Omental fat pad (tissue), 4 donors: ENCODE measurements at places on chromosomes 2 and 18. TPM values are rescaled to one million over a fixed set of nuclear protein-coding genes. Genes with fewer than 3 reads are reported as not detected.
A peak's percentile ranks its signal among the peaks of the same experiment; 100 is the strongest.

DNA sequence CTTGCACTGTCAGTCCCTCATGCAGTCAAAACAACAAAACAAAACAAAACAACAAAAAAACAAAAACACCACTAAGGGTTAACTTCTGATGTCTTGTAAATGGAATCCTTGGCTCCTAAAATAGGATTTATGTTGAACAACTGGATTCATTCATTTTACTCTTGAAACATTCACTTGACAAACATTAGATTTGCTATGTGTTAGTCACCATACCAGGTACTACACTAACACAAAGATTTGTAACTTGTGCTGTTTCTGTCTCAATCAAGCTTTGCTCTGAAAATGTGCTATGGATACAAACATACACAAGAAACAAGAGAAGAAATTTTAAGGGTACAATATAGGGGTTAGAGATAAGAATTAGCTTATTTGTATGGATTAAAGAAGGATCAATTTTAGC lies 812.8 kb downstream of the LRP1B start:
- DNase-seq: no peak

Gene GCKR
- total RNA-seq: 1.1 TPM

DNA sequence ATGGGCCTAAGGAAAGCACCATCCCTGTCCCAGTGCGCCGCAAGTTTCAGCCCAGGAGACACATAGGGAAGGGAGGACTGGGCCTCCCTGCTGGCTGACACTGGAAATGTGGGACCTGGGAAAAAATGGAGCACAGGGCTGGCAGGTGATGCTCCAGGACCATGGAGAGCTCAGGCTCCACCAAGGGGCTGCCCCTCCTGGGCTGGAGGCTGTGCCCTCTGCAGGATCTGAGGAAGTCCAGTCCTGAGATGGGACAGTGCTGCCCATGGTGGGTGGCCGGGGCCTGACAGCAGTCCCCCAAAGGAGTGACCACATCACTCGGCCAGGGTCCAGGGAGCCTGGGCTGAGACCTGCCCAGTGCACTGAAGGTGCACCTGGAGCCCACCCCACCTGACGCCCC lies 108.6 kb upstream of the TEKT4 start:
- no peak for DNase-seq

DNA sequence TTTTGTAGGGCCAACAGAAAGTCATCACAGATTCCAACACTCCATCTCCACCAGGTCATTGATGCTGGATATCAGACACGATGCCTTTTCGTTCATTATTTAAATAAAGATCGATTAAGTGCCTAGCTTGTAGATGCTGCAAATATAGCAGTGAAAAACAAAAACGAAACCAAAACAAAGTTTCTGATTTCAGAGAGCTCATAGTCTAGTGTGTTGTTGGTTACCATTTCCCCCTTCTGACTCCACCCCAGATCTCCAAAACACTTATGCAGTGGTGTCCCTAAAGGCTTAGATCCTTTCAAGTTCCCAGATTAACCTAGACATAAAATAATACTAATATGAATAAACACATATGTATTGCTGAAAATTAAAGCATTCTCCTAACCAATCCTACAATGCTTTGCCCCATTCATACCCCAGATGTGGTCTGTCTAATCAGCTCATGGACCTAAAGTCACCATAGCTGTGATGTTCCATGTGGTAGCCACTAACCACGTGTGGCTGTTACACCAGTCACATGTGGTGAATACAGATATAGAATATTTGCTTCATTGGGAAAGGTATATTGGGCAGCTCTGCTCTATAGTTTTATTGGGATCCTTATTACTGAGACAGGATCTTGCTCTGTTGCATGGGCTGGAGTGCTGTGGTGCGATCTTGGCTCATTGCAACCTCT lies 787.2 kb downstream of the TDRD15 start:
- no peak for DNase-seq

- DNase-seq: no peak
Measured at GRCh38 chr2:196935432-196935831, 8.9 kb upstream of the PGAP1 start.

Gene LPIN1
- total RNA-seq: 72.8 TPM

DNA sequence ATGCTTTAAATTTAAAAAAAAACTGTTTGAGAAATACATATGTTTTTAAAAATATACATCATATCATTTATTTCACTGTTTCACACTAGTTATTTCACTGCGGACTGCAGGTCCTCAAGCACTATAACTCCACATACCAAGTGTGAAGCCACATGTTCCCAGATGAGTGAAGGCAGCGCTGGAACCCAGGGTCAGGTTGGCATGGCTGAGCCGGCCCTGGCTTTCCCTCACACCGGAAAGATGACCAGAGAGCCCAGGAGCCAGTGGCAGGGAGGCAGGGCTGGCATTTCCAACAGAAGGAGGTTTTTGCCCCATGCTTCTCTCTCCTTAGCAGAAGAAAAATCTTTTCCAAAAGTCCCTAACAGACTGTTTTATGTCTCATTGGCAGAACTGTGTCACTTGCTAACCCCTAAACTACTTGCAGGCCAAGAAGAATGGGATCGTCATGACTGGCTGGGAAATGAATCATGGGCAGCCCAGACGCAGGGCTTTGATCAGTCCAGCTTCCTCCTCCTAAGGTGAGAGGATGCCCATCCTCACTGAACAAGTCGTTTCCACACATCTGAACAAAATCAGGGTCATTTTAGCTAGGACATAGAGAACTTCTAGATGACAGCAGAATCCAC lies 287.6 kb upstream of the HNRNPA3 start:
- DNase-seq: no peak

DNA sequence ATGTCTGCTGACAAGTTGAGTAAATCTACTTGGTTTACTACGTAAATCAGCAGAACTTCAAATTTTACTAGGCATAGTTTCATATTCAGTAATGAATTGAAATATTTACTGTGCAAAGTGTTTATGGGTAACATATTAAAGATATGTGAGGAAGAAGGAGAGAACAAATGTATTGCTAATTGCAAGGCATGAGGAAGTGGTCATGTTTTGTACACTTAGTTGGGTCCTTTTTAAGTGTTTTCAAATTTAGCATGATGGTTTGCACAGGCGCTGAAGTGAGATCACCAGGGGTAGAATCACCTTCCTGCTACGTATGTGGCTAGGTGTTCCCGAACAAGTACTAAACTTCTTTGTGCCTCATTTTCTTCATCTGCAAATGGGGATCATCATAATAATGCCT lies 1534.4 kb downstream of the LRP1B start:
- no peak for DNase-seq

Gene FAM210A
- total RNA-seq: 30.9 TPM

- DNase-seq: no peak
Measured at GRCh38 chr18:154151-154550, 4.2 kb upstream of the USP14 start.

Gene ALS2
- 20.3 TPM for total RNA-seq

Gene KCNG3
- 1.1 TPM for total RNA-seq

- no peak for DNase-seq
Measured at GRCh38 chr2:29259221-29259620, 144.0 kb downstream of the CLIP4 start.

GRCh38 chr2:235831755-235832154 lies 336.4 kb downstream of the GBX2 start:
- no peak for DNase-seq

- DNase-seq: no peak
Measured at GRCh38 chr2:15931319-15931890, 8.9 kb upstream of the MYCN start.

DNA sequence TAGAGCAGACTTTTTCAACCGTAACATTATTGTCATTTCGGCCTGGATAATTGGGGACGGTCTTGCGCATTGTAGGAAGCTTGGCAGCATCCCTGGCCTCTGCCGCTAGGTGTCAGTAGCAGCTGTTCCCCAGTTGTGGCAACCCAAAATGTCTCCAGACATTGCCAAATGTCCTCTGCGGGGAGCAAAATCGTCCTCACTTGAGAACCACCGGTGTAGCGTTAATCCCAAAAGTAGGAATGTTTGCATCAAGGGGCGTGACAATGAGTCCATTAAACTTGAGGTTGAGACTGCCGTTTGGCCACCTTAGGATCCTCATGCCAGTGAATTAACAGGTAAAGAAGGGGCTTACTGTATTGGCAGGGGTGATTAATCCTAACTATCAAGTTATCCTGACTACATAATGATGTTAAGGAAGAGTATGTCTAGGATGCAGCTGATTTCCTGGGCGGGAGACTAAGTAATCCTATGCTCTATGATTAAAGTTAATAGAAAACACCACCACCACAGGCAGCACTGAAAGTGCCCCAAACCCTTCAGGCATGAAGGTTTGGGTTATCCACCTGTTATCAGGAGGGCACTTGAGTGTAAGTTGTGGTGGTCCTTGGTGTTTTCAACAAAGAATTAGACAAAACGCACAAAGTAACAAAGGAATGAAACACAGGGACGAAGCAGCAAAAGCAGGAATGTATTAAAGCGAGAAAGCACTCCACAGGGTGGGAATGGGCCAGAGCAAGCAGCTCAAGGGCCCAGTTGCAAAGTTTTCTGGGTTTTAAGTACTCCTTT lies 4.9 kb upstream of the ZC3H8 start:
- DNase-seq: peak; percentile 62

DNA sequence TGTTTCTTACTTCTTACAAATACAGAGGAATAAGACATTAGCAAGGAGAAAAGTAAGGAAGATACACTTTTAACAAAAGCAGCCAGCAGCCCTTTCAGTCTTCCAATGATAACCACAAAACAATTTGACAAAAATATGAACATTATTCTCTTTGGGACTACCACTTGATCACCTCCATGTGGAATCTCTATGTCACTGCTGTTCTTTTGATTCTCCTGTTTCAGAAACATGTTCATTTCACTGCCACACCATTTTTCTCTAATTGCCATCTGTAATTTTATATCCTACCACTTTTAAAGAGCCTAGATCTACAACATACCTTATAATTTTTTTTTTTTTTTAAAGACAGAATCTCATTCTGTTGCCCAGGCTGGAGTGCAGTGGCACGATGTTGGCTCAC lies 10.9 kb downstream of the INO80D start:
- DNase-seq: no peak

Gene SERPINB11
- total RNA-seq: not detected

DNA sequence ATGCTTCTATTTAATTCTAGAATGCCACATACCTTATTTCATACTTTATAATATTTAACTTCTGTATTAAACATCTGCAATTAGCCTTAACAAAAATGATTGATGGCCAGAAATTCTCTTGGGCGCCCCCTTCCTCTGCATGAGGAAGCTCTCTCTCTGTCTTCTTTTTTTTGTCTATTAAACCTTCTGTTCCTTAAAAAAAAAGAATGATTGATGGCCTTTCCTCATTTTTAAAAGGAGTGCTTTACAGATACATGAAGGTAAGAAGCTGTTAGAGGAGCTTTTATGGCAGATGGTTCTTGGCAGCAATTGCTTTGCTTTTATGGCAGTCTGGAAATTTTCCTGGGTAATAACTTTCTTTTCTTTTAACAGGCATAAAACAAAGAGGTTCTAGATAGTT lies 526.9 kb downstream of the SLC4A3 start:
- no peak for DNase-seq

DNA sequence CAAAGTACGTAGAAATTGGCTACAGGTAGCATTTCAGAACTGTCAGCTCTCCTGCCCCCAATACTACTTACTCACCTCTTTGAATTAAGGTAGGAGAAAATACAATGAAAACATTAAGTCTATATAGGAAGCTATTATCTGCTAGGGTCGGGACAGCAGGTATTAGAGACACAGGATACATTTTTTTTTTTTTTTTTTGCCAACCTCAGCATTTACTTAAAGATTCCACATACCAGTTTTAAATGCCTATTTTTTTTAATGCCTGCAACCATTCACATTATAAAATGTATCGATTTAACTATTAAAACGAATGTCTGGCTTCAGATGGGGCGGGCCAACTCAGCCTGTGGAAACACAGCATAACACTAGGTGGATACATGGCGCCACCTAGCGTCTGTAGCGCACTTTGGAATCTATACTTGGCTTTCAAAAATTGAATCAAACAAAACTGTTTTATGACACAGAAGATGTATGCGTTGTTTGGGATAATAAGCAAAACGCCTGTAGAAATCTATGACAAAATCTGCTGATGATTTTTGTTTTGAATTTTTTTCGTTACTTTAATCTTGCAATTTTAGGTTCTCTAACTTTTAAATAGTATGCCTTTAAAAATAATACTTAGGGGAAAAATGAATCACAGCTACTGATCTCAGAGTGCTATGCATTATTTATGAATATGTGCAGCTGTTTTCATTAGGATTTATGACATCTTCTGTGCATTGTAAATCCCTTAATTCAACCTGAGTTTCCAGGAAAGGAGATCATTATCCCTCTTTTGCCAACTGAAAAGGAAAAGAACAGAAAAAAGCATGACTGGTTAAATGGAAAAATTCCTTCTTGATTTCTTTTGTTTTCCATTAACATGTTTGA lies 261.0 kb downstream of the NYAP2 start:
- DNase-seq: peak; percentile 87

DNA sequence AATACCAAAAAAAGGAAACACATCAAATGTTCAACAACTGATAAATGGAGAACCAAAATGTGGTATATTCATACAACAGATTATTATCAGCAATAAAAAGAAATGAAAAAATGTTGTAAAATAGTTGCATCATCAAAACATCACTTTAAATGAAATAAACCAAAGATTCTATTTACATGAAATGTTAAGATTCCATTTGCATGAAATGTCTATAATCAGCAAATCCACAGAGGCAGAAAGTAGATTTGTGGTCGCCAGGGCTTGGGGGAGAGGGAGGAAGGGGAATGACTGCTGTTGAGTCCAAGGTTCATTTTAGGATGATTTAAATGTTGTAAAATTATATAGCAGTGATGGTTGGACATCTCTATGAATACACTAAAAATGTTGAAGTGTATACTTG lies 181.9 kb downstream of the RTP5 start:
- DNase-seq: no peak

DNA sequence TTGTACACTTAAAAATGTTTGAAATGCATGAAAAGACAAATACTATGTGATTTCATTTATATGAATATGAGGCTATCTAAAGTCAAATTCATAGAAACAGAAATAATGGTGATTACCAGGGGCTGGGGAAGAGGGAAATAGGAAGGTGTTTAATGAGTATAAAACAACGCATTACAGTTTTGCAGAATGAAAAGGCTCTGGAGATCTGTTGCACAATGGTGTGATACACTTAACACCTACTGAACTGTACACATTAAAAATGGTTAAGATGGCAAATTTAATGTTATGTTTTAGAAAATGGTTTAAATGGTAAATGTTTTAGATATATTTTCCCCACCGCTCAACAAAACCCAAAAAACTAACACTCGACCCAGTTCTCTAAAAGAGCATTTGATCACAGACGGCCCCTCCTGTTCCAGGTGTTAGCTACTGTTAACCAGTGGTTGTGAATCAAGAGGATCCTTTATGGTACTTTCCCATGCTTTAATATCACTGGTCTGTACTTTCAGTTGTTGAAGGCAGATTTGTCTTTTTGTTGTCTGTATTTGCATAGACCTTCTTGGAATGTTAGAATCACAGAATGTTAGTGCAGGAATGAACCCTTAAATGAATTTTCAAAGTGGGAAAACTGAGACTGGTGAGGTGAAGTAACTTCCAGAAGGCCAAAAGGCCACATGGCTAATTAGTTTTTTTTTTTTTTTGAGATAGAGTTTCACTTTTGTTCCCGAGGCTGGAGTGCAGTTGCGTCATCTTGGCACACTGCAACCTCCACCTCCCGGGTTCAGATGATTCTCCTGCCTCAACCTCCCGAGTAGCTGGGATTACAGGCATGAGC lies 10.2 kb downstream of the RAB10 start:
- DNase-seq: no peak

Gene BMP10
- not detected for total RNA-seq
